Astrocyte (in vitro differentiated cells and primary cell): ENCODE measurements at places on chromosomes 2 and 18.

DNA sequence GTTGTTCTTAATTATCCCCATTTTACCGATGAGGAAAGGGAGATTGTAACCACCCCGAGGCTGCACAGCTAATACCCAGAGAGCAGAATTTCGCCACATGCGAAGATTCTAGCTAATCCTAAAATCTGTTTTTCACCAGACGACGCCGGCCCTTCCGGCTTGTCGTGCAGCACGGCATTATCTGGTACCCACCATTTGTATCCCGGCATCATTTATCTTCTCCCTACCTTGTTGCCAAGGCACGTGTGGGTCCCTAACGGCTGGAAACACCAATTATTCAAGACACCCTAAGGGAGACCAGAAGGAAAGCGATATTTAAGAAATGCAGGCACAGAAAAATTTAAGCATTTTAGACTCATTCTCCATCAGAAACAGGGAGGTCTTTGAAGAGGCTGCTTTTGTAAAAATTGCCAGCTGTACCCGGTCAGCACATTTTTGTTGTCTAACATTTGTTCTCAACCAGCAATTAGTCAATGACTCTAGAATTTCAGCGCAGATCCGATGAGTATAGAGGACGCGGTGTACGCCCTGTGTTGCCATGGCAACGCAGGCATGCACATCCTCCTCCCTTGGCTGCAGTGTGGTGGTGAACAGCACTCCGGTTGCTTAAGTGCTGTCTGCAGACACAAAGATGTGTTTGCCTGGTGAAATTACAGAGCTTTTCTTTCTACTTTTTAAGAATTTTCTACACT, 111.6 kb downstream of the AGAP1 start:
- peaks cover 3% of the 10 kb centered on the region for H3K27me3 ChIP-seq
- peaks cover 22% of the 10 kb centered on the region for H3K4me1 ChIP-seq
- DNase-seq: peak; percentile 93
- H3K27ac ChIP-seq: peak overlapping the region; percentile 43
- peak overlapping the region; percentile 4 for H3K4me3 ChIP-seq

DNA sequence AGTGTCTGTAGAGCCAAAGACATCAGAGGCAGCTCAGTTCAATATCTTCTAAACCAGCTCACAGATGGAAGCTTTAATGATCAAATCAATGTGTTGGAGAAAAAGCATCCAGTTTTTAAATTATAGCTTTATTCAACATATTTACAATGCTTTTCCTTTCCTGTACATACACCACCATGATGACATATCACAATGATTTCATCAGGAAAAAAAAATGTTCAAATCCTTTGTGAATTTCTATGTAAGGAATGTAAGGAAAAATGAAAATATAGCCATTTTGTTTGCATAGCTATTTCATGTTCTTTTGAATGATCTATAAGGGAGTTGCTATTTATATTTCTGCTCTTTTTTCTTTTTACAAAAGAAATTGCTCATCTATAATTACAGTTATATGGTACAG, 134.7 kb upstream of the CDH20 start:
- H3K4me1 ChIP-seq: peaks cover 6% of the 10 kb centered on the region
- no peak for DNase-seq
- H3K36me3 ChIP-seq: no peaks in the 10 kb centered on the region
- H3K27me3 ChIP-seq: no peaks in the 10 kb centered on the region
- no peak overlapping the region for H3K4me3 ChIP-seq
- no peak overlapping the region for H3K27ac ChIP-seq

DNA sequence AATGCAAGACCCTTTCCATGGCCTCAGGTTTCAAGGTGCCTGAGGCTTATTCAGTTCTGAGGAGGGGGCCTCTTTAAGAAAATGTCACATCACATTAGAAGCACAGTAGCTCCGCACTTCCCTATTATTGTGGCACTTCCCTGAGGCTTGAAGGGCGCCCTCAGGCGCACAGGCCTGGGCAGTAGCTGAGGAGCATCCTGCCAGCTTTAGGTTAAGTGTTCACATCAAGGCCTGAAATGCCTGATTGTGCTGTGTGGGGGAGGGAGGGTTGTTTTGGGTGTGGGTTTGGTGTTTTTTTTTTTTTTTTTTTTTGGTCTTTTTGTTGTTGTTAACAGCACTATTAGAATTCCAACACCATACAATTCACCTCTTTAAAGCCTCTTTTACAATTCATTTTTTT, 107.9 kb downstream of the CABLES1 start:
- no peak for DNase-seq
- peaks cover 8% of the 10 kb centered on the region for H3K4me1 ChIP-seq
- H3K27ac ChIP-seq: no peak overlapping the region
- H3K36me3 ChIP-seq: no peaks in the 10 kb centered on the region

- no peak overlapping the region for H3K4me3 ChIP-seq
- no peaks in the 10 kb centered on the region for H3K36me3 ChIP-seq
- H3K4me1 ChIP-seq: peaks cover 4% of the 10 kb centered on the region
- no peak overlapping the region for H3K27ac ChIP-seq
Observed at GRCh38 chr2:20916604-20917286, 93.8 kb upstream of the LDAH start.

- no peaks in the 10 kb centered on the region for H3K4me1 ChIP-seq
- H3K36me3 ChIP-seq: no peaks in the 10 kb centered on the region
- DNase-seq: peak; percentile 76
- no peaks in the 10 kb centered on the region for H3K27me3 ChIP-seq
- H3K4me3 ChIP-seq: no peak overlapping the region
Observed at GRCh38 chr2:118686346-118686745, 161.1 kb downstream of the EN1 start.

DNA sequence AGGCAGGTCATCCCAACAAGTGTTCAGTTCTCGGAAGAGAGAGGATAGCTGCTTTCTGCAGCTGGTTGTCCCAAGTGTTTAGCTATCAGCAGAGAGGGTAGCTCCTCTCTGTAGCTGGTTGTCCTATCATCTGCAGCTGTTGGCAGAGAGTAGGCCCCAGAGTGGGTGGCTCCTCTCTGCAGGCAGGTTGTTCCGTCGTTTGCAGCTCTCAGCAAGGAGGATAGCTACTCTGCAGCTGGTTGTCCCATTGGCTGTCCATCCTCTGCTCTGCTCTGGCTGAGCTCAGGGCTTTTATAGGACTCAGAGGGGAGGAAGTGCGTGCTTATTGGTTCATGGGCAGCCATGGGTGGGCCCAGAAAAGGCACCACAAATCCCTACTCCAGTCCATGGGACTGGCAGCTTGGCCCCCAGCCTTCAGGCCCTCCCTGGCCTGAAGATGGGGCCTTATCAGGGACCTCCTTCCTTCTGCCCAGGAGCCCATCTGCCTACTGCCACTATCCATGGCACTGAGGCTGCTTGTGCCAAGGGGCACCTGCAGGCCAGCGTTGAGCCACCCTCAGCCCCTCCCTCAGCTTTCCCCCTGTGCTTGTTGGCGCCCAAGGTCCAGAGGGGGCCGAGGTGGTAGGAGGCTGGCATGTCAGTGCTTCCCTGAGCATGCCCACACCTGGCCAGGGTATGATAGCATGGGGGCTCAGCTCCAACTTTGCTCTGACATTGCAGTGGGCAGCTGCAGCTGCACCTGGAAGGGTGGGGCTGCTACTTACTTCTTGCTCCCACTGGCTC, 38.3 kb downstream of the TDRD15 start:
- H3K4me1 ChIP-seq: no peaks in the 10 kb centered on the region
- H3K36me3 ChIP-seq: no peaks in the 10 kb centered on the region
- H3K27me3 ChIP-seq: no peaks in the 10 kb centered on the region
- no peak for DNase-seq
- no peak overlapping the region for H3K27ac ChIP-seq

GRCh38 chr2:227450926-227451654, 20.9 kb upstream of the AGFG1 start:
- H3K27ac ChIP-seq: no peak overlapping the region
- H3K36me3 ChIP-seq: no peaks in the 10 kb centered on the region
- DNase-seq: no peak
- H3K4me3 ChIP-seq: no peak overlapping the region

- peaks cover 4% of the 10 kb centered on the region for H3K27me3 ChIP-seq
- H3K27ac ChIP-seq: no peak overlapping the region
- no peaks in the 10 kb centered on the region for H3K4me1 ChIP-seq
- no peaks in the 10 kb centered on the region for H3K36me3 ChIP-seq
Observed at GRCh38 chr18:13576598-13576997, 149.8 kb downstream of the FAM210A start.
